Umbilical cord (tissue), 2 donors: ENCODE measurements at places on chromosomes 6 and 20. TPM values are rescaled to one million over a fixed set of nuclear protein-coding genes. Genes with fewer than 3 reads are reported as not detected.

DNA sequence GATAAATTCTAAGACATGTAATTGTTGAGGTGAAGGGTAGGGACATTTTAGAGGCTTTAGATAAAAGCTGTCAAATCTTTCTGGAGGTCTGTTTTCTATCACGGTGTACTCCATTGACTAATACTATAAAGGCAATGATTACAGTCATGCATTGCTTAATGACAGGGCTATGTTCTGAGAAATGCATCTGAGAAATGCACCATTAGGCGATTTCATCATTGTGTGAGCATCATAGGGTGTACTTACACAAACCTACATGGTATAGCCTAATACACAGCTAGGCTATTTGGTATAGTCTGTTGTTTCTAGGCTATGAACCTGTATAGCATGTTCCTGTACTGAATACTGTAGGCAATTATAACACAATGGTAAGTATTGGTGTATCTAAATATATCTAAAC lies 71.3 kb upstream of the FYN start:
- DNase-seq: peak; percentile 34

- no peak for DNase-seq
These were observed 75.6 kb upstream of the RNF24 start for GRCh38 chr20:4090756-4091489.

- DNase-seq: no peak
These were observed 138.8 kb downstream of the HIVEP1 start for GRCh38 chr6:12150812-12151432.

DNA sequence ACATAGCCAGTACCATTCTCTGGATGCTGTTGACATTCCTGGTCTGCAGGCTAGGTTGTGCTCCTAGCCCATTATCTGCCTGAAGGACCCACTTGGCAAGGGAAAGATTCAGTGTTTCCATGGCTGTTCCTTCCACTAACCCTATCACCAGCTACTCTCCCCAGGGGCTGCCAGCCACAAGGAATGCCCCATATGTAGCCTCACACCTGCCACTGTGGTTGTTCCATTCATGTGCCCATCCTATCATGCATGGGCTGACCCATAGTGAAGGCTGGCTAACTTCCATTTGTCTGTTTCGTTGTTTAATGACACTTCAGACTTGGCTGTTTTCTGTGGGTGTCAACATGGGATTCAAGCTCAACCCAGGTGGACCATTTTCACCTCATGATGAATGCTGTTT lies 25.6 kb upstream of the HLA-A start:
- no peak for DNase-seq

GRCh38 chr20:23490817-23491216 lies at the start of gene CST8:
Gene CST8, plus strand, starts transcription at chr20:23491117. Its CDS starts 551 bp downstream, at chr20:23491668.
- no peak for DNase-seq

The LHFPL5 gene
- total RNA-seq: 0.24 TPM

- DNase-seq: no peak
These were observed 11.3 kb upstream of the ADGB start for GRCh38 chr6:146587459-146587858.

- peak; percentile 78 for DNase-seq
These were observed at the start of gene CD109 for GRCh38 chr6:73695619-73696421. Gene CD109, plus strand, starts transcription at chr6:73696203. Its CDS starts 13 bp downstream, at chr6:73696216.

The TENT5A gene
- total RNA-seq: 99.0 TPM

DNA sequence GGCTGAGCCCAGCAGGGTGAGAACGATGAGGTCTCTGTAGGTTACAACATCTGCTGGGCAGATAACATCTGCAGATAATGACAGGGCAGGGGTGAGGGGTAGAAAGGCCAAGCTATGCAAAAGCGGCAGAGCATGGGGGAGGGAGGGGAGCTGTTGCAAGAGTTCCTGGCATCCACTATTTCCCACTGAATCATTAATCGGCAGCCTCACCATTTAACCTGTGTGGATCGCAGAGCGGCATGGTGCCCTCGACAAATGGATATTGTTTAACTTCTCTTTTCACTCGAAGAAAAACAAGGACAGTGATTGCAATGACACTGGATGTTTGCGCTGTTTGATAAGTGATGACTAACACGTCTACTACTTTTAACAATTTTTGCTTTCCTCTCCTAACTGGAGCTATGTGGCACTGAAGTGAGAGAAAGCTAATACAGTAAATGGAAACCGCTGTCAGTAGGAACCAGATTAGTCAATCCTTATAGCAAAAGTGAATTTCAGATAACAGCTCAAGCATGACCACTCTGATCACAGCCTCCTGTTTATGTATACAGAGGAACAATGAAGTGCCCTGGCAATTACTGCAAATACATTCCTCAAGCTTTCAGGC lies 381.5 kb downstream of the TFAP2A start:
- DNase-seq: no peak

DNA sequence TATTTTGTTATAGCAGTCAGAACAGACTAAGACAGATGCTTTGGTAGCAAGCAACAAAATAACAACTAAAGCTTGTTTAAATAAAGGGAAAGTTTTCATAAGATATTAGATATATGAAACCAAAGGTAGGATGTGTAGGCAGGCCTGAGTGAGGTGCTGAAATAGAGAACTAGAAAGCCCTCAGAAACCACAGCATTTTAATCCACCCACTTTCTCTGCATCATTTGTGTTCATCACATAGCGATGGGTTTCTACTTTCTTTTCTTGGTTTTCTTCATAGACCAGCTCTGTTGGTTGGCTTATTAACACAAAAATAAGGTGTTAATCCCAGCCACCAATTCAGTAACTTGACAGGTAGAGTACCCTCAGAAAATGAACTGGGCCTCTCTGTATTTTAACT lies 58.6 kb downstream of the RPS12 start:
- DNase-seq: no peak
